ENCODE measurements at places on chromosomes 2 and 18.

DNA sequence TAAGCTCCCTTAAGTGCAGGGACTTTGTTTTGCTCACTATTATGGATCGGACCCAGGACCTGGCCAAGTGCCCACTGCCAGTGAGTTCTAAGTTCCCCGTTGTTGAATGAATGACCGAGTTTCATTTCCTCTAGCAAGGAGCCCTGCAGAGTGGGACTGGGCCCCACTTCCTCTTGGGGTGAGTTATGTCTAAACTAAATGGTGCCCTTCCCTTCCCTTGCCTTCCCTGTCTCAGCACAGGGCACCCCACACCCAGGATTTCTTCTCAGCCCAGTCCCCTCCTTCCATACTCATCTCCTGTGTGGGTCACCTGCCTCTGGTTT is 195.3 kb upstream of the HS6ST1 start:
- DNase-seq, result peak; percentile 13

GRCh38 chr18:47209171-47209570 is 33.0 kb upstream of the IER3IP1 start:
- no peak for DNase-seq

DNA sequence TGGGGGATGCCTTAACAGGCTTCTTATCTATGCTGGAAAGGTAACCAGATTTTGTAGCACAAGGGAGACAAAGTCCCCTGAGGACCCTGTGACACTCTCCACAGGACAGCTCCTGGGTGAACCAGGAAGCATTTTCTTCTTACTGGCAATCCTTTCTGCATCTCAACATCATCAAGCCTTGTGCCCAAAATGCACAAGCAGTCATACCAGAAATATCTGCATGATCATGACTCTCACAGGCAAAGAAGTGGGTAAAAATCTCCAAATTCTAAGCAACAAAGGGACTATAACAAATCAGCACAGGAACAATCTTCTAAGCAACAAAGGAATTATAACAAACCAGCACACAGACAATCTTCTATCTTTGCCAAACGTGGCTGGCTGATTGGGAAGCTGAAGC is 99.1 kb upstream of the CD226 start:
- DNase-seq, result no peak

DNA sequence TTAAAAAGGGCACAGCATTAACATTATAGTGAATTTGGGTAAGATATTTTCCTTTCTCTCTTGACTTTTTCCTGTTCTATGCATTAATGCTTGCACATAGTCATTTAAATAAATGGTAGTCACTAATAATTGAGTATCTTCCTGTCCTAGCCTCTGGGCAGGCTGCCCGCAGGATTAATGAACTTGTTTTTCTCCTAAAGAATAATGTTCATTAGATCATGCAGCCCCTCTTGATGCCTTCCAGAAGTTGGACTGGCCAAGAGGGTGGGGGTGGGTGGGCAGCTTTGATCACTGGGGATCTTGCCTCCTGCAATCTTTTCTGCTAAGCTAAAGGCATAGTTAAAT is 514.5 kb upstream of the CDH2 start:
- no peak for DNase-seq

GRCh38 chr2:236904389-236905263 is 181.1 kb upstream of the COPS8 start:
- no peak for DNase-seq

DNA sequence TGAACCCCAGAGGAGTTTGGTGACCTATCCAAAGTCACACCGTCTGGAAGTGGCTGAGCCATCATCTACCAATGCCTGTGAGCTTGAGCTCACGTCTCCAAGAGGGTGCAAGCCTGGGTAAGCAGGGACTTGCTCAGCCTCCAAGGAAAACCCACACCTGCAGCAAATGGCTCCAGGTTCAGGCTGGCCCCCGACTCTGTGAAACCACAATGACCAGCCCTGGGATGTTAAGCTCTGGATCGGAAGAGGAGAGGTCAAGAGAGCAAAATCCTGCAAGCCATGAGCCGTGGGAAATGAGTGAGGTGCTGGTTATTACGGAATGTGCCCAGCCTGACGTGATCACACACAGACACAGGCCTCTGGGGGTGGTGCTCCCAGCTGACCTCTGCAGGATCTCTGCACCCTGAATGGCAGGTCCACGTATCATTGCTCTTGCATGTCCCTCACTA is 94.1 kb upstream of the OTOS start:
- no peak for DNase-seq

DNA sequence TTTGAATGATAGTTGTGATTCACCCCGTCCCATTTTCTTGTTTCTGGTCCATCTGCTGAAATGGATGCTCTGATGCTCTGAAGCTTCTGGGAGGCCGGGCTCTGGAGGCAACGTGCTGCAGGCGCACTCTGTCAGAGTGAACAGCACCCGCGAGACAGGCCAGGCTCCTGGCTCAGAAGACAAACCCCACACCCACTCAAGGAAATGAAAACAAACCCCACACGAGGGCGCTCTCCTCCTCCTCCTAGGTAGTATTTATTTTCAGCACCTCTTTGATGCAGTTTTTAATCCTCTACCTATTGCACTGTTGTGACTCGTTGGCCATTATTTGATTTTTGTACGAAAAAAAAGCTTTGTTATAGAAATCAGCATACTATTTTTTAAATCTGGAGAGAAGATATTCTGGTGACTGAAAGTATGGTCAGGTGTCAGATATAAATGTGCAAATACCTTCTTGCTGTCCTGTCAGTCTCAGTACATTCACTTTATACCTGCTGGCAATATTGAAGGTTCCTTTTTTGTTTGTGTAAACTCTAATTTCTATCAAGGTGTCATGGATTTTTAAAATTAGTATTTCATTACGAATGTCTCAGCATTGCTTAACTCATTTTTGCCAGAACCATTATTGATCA is 10.3 kb upstream of the CHST10 start:
- DNase-seq, result peak; percentile 50

DNA sequence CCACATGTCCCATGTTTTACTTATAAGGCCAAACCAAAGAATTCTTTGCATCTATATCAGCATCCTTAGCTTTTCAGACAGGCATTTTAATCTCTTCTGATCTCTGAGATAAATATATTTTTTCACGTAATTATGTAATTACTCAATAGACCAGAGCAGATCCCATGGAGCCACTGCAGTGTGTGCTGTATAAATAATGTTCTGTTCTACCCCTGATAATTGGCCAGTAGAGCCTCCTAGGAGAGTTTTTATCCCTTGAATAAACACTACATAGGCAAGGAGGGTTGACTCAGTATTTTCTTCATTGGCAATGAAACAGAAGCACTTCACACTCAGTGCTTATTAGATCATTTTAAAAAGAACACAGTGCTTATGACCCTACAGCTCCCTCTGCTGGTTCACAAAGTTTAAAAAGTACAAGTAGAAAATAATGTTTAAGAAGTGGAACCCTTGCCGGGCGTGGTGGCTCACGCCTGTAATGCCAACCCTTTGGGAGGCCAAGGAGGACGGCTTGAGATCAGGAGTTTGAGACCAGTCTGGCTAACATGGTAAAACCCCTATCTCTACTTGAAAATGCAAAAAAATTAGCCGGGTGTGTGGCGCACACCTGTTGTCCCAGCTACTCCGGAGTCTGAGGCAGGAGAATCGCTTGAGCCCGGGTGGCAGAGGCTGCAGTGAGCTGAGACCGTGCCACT is 91.9 kb downstream of the PPP1R1C start:
- DNase-seq, result peak; percentile 24

DNA sequence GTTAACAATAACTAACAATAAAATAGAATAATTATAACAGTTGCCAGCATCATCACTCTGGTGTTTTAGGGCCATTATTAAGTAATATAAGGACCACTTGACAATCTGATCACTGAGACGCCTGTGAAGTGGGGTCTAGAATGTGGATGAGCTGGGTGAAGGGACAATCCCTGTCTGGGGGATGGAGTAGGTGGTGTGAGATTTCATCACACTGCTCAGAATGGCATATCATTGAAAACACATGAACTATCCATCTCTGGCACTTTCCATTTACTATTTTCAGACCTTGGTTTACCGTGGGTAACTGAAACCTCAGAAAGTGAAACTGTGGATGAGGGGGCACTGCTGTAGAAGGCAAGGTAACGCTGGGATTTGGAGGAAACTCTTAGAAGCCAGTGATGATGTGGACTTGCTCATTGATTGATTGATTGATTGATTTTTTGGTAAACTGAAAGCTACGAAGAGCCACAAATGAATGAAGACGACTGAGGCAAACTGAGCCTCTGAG is 204.4 kb upstream of the TWIST2 start:
- no peak for DNase-seq
